WTC11 (cell line): ENCODE measurements at places on chromosomes 16 and 17. TPM values are rescaled to one million over a fixed set of nuclear protein-coding genes. Genes with fewer than 3 reads are reported as not detected.
A peak's percentile ranks its signal among the peaks of the same experiment; 100 is the strongest.

GRCh38 chr17:68460715-68461114 is 3.4 kb upstream of the WIPI1 start:
- H3K4me3 ChIP-seq = no peak overlapping the region
- DNase-seq = no peak
- H3K36me3 ChIP-seq = no peaks in the 10 kb centered on the region

Gene PMM2
- total RNA-seq = 43.5 to 53.8 TPM (median 46.1 TPM) in 3 replicates

Gene TRAPPC1
- 99.7 to 135 TPM (median 125 TPM) in 3 replicates for total RNA-seq

DNA sequence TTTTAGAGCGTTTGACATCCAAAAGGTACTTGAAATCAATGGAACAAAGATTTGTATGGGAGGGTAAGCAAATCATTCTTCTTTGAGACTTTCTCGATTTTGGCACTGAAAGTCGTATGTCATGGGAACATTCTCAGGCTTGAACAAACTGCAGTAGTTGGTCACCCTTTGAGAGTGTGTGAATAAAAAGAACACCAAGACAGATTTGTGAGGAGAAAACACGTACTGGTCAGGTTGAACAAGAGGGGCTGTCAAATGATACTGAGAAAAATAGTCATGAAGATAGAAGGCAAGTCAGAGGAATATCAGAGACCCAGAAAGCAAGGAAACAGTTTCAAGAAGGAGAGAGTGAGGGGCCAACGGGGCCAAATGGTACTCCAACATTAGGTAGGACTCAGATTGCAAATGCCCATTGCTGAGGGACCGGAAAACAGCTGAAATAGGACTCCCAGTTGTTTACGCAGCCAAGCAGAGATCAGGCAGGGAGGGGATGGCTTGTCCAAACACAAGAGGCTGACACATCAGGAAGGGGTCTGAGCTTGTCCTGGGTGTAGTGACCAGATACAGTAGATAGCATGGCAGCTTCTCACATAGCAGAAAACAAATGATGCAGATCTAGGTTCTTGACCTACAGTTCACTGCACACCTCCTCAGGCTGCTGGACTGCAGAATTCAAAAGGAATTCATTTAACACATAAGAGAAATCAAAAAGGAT is 74.5 kb upstream of the MYOCD start:
- H3K27me3 ChIP-seq = no peaks in the 10 kb centered on the region
- H3K36me3 ChIP-seq = no peaks in the 10 kb centered on the region
- no peaks in the 10 kb centered on the region for H3K4me1 ChIP-seq

DNA sequence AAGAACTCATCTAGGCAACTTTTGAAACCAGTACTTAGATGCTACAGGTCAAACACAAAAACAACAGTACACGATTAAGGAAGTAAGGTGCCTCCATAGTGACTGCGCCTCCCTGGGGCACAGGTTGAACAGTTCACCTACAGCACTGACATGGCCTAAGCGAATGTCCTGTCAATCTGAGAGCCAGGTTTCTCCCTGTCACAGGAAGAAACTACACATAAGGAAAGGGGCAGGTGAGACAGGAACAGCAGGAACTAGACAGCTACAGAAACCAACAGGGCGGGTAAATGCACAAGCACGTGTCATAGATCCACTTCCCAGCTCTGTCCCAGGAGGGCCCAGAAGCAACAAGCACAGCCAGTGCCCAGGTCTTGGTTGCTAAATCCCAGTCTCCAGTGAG is 8.0 kb upstream of the ARHGDIA start:
- H3K4me1 ChIP-seq = no peaks in the 10 kb centered on the region
- no peak overlapping the region for H3K4me3 ChIP-seq
- DNase-seq = no peak

Gene SEPTIN12
- not detected in 3 replicates for total RNA-seq

Gene CACNG3
- total RNA-seq = not detected in 3 replicates

- no peaks in the 10 kb centered on the region for H3K36me3 ChIP-seq
- DNase-seq = no peak
- H3K4me1 ChIP-seq = peaks cover 13% of the 10 kb centered on the region
- no peak overlapping the region for H3K27ac ChIP-seq
- no peaks in the 10 kb centered on the region for H3K27me3 ChIP-seq
- no peak overlapping the region for H3K4me3 ChIP-seq
Observed at GRCh38 chr16:11101695-11102522, 154.1 kb downstream of the SOCS1 start.

DNA sequence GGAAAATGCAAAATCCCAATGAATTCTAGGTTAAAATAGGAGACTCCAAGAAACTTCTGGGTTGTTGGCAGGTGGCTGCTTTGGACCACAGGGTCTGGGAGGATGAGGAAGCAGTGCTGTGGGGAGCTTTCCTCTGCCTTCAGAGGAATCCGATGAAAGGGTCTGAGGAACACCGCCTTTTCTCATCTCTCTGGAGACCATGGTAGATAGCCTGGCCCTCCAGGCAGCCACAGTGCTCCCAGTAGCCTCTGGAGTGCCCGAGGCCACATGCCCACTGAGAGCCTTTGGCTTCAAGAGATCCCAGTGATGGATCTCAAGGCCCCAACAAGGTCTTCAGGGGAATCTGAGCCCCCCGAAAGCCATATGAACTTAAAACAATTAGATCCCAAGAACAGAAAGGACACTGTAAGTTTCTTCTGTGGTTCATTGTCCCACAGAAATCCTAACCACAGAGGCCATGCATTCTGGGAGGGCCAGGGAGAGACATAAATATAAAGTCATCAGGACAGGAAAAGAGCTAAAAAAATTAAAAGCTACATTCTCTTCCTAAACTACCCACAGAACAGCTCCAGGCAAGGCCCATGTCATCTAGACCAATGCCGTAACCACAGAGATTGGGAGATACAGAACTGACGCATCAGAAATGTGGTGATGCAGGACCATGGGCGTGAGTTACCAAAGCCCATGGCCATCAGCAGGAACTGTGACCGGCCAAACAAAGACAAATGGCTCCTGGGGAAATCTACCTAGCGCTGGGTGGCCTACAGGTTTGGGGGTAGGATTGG is 24.3 kb downstream of the TK2 start:
- H3K36me3 ChIP-seq = peaks cover 8% of the 10 kb centered on the region; the same call in 1 of the 2 replicates
- H3K27me3 ChIP-seq = no peaks in the 10 kb centered on the region; the same call in 1 of the 2 replicates
- H3K4me1 ChIP-seq = no peaks in the 10 kb centered on the region

- H3K27me3 ChIP-seq = no peaks in the 10 kb centered on the region
- peaks cover 68% of the 10 kb centered on the region for H3K4me1 ChIP-seq
- no peak overlapping the region for H3K4me3 ChIP-seq
Observed at GRCh38 chr17:50916708-50917417, 50.7 kb upstream of the TOB1 start.

DNA sequence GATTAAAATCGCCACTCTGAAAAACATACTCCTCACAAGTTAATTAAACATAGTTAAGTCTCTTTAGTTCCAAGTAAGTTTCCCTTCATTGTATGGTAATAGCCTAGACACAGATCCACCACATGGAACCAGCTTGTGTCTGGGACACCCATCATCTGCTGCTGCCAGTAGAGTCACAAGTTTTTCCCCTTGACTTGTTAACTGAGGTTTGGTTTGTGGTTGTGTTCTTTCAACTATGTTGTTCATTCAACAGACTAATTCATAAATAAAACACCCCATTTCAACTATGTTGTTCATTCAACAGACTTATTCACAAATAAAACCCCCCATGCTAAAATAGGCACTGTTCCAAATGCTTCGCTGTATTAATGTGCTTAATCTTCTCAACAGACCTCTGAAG is 24.4 kb downstream of the YWHAE start:
- H3K36me3 ChIP-seq = peaks cover 18% of the 10 kb centered on the region
- peaks cover 85% of the 10 kb centered on the region for H3K4me1 ChIP-seq
- no peaks in the 10 kb centered on the region for H3K27me3 ChIP-seq
- no peak for DNase-seq

Gene KRTAP9-6
- total RNA-seq = not detected in 3 replicates

GRCh38 chr17:511001-511698 is 158.5 kb upstream of the RPH3AL start:
- peaks cover 5% of the 10 kb centered on the region; the same call in 1 of the 2 replicates for H3K36me3 ChIP-seq
- H3K27me3 ChIP-seq = peaks cover 12% of the 10 kb centered on the region
- H3K4me1 ChIP-seq = peaks cover 11% of the 10 kb centered on the region; the same call in 1 of the 2 replicates
- DNase-seq = no peak

Gene HSDL1
- total RNA-seq = 48.6 to 58.1 TPM (median 53.4 TPM) in 3 replicates

DNA sequence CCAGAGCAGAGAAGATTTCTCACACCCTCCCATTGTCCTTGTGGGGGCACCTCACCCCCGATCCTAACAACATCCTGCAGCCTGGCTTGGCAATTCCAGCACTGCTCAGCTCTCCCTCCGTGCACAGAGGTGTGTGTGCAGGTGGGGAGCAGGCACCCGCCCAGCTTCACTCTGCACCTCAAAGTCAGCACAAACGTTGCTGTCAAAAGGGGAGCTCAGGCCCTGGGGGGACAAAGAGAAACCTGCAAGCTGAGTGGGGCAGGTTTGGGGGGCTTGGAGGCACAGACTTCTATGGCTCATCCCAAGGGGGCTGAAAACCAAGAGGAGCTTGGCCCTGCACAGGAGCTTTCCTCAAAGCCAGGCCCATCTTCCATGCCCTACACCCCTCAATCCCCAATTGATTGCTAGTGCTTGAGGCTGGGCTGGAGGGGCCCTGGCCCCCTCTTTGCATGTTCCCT is 231.9 kb upstream of the TNRC6C start:
- no peak overlapping the region for H3K27ac ChIP-seq
- H3K36me3 ChIP-seq = no peaks in the 10 kb centered on the region
- no peak overlapping the region for H3K4me3 ChIP-seq
- peak; percentile 7 for DNase-seq

DNA sequence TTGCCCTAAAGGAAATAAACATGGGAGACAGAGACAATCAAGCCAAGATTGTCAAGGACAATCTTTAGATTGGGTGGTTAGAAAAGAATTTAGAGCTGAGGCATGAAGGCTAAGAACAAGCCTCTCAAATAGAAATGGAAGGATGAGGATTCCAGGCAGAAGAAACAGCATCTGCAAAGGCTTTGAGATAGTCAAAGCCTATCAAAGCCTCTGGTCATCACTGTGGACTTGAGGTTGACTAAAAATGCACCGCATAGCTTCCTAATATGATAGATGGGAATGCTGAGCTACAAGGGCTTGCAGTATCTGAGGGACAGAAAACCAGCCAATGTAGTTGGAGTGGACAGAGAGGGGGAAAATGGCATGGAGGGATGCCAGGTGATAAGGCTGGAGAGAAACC is 109.8 kb upstream of the FAM20A start:
- no peaks in the 10 kb centered on the region for H3K27me3 ChIP-seq
- H3K4me3 ChIP-seq = no peak overlapping the region
- peaks cover 8% of the 10 kb centered on the region for H3K4me1 ChIP-seq
- no peaks in the 10 kb centered on the region for H3K36me3 ChIP-seq
- no peak overlapping the region for H3K27ac ChIP-seq
- no peak for DNase-seq

DNA sequence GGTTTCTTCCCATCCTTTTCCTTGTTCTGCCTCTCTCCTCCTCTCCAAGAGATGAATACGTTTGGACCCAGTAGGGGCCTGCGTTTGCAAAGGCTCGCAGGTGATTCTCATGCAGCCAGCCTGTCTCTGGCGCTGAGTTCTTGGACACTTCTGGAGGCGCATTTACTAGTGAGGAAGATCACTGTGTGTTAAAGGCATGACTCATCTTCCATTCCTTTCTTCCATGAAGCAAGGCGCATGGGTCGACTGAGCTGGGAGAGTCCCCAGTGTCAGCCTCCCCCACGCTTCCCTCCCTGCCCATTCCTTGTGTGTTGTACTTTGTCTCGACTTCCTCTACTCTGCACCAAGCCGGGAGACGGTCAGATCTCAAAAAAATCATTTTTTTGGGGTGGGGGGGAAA is 159.9 kb upstream of the EEF2KMT start:
- H3K4me1 ChIP-seq = peaks cover 15% of the 10 kb centered on the region
- no peaks in the 10 kb centered on the region for H3K27me3 ChIP-seq
- no peak overlapping the region for H3K27ac ChIP-seq

Gene HOXB5
- not detected in 3 replicates for total RNA-seq

- H3K27ac ChIP-seq = no peak overlapping the region
- no peaks in the 10 kb centered on the region for H3K36me3 ChIP-seq
- no peak overlapping the region for H3K4me3 ChIP-seq
- DNase-seq = no peak
- peaks cover 12% of the 10 kb centered on the region for H3K4me1 ChIP-seq
Observed at GRCh38 chr16:86391984-86392383, 118.3 kb upstream of the FOXF1 start.

Gene MMP28
- total RNA-seq = 0.22 TPM in 1 of 3 replicates, not detected in the others

DNA sequence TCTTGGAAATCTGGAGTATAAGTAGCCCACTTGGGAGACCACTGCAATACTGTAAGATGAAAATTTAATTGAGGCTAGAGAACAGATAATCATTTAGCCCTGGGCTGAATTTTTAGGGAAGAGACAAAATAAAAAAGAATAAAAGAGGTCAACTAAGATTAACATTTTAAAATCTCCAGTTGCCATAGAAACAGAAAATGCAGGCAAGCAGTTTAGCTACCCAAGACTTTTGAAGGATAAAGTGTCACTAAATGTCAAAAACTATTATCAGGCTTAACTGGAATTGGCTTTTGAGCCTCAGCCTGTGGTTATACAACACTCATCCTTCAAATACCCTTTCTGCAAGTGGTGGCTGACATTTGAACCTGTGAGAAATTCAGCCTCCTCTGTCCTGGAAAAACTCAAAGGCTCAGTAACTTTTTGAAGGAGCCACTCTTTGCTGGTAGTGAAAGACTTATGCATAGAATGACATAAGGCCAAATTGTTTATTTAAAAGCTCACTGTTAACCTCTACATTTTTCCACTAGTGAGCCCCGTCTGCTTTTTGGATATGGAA is 220.7 kb upstream of the KCNJ16 start:
- H3K27ac ChIP-seq = no peak overlapping the region
- no peak for DNase-seq
- H3K27me3 ChIP-seq = no peaks in the 10 kb centered on the region
- 0 out of 2 replicates have a peak, but pooled peaks cover 2% of the 10 kb centered on the region for H3K4me1 ChIP-seq

Gene NUPR1
- total RNA-seq = 0.33 to 1.1 TPM (median 0.66 TPM) in 3 replicates

Gene BRCA1
- total RNA-seq = 37.8 to 38.4 TPM (median 38.1 TPM) in 3 replicates

DNA sequence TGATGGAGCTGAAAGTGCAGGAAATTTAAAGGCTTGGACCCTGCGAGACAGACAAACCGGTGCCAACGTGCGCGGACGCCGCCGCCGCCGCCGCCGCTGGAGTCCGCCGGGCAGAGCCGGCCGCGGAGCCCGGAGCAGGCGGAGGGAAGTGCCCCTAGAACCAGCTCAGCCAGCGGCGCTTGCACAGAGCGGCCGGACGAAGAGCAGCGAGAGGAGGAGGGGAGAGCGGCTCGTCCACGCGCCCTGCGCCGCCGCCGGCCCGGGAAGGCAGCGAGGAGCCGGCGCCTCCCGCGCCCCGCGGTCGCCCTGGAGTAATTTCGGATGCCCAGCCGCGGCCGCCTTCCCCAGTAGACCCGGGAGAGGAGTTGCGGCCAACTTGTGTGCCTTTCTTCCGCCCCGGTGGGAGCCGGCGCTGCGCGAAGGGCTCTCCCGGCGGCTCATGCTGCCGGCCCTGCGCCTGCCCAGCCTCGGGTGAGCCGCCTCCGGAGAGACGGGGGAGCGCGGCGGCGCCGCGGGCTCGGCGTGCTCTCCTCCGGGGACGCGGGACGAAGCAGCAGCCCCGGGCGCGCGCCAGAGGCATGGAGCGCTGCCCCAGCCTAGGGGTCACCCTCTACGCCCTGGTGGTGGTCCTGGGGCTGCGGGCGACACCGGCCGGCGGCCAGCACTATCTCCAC is at the start of gene NOG:
NOG (plus strand) TSS at position 54 of the 674 bp plus-strand sequence; CDS start at position 579, 525 bp downstream.
- H3K27ac ChIP-seq = no peak within 1 kb of the TSS
- H3K4me1 ChIP-seq = peaks cover 26% of the 10 kb centered on the region
- peak; percentile 62 for DNase-seq
- H3K36me3 ChIP-seq = no peaks in the 10 kb centered on the region
- H3K27me3 ChIP-seq = peaks cover 66% of the 10 kb centered on the region

Gene OSGIN1
- total RNA-seq = 0.73 to 1.7 TPM (median 1.1 TPM) in 3 replicates
